ENCODE measurements at places on chromosomes 4 and X.

- DNase-seq: no peak
Observed at GRCh38 chrX:132491191-132491590, 2.4 kb upstream of the MBNL3 start.

- DNase-seq: no peak
Observed at GRCh38 chr4:80173841-80174240, 23.5 kb upstream of the PRDM8 start.

- no peak for DNase-seq
Observed at GRCh38 chr4:188911707-188912106, 772.5 kb downstream of the TRIML1 start.

DNA sequence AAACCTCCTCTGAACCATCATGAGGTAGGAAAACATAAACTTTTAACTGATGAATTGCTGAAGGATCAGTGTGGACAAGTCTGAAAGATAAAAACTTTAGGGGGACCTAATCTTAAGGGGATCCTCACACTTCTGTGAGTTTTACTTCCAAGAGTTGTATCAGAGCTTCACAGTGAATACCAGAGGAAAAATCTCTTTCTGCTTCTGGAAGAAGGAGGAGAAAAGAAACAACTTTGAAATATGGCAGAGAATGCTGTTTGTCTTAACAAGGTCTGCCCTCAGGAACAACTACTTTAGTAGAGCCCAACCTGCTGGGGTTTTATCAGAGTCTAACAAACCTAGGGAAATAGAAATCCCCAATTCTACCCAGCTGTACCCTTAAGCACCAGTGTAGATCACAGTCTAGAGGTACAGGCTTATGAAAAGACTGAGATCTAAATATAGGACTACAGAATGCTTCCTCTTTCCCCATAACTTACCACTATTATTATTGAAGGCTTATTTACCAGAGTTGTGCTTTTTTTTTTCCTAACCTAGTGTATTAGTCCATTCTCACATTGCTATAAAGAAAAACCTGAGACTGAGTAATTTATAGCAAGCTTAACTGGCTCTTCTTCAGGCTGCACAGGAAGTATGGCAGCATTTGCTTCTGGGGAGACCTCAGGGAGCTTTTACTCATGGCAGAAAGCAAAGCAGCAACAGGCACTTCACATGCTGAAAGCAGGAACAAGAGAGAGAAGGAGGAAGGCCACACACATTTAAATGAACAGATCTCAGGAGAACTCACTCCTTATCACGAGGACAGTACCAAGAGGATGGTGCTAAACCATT, 167.9 kb downstream of the CAMK2D start:
- no peak for DNase-seq

DNA sequence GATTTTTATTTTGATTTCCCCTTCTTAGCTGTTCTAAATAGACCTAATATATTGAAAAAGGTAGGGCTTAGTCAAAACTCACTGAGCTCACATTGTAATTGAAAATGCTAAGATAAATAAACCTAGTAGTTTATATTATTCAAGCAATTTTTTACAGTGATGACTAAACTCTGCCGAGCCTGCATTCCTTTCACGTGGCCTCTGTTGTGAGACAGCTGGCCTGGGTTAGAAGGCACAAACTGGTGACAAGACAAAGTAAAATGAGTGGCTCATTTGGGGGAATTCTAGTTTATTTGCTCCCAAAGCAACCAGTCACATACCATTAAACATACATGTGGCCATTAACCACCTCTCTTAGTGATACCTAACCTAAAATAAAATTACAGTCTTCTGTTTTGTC, 169.4 kb upstream of the TEX13C start:
- no peak for DNase-seq

- no peak for DNase-seq
Observed at GRCh38 chr4:1463927-1464540, 57.8 kb upstream of the NKX1-1 start.

- peak; percentile 80 for DNase-seq
Observed at GRCh38 chrX:107731831-107732502, 43.6 kb downstream of the TSC22D3 start.

DNA sequence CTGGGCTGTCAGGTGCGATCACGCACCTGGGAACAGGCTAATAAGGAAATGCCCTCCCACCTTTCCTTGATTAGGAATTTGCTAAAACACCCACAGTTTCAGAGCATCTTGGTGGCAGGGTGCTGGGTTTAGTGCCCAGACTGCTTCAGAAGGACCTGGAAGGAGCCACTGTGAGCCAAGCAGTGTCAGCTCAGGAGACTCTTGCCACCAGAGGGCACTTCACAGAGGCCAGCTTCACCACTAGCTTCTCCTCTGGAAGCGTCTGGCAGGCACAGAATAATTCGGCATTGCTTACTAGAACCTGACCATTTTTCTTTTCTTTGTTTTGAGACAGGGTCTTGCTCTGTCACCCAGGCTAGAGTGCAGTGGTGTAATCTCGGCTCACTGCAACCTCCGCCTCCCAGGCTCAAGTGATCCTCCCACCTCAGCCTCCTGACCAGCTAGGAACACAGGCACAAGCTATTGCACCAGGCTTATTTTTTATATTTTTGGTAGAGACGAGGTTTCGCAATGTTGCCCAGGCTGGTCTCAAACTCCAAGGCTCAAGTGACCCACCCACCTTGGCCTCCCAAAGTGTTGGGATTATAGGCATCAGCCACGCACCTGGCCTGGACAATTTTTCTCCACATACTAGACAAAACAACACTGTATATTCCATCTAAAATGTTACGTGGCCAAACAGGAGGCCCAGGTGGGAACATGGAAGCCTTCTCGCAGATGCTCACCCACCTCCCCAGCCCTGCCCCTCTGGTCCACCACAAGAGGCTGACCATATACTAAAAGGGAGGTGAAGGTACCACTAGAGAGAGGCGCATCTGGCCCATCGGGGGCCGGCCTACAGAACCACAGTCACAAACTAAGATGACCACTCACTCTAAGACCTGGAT, 14.1 kb downstream of the NOP14 start:
- DNase-seq: no peak

- DNase-seq: no peak
Observed at GRCh38 chrX:790041-790506, 159.5 kb downstream of the SHOX start.

DNA sequence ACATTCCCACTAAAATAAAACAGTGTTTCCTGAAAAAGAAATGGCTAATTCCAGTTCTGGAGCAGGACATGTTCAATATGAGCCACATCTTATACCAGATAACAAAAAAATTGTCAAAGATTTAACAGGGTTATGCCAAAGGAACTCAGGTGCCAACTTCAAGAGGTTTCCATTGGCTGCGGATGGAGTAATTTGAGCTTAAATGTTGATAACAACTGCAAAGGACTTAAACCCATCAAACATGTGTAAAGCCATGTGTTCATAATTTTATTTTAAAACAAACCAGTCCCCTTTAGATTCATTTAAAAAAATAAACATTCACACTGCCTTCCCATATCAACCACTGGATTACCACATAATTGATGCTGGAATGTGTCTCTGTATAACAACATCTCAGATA, 156.4 kb upstream of the PCDH18 start:
- DNase-seq: no peak

DNA sequence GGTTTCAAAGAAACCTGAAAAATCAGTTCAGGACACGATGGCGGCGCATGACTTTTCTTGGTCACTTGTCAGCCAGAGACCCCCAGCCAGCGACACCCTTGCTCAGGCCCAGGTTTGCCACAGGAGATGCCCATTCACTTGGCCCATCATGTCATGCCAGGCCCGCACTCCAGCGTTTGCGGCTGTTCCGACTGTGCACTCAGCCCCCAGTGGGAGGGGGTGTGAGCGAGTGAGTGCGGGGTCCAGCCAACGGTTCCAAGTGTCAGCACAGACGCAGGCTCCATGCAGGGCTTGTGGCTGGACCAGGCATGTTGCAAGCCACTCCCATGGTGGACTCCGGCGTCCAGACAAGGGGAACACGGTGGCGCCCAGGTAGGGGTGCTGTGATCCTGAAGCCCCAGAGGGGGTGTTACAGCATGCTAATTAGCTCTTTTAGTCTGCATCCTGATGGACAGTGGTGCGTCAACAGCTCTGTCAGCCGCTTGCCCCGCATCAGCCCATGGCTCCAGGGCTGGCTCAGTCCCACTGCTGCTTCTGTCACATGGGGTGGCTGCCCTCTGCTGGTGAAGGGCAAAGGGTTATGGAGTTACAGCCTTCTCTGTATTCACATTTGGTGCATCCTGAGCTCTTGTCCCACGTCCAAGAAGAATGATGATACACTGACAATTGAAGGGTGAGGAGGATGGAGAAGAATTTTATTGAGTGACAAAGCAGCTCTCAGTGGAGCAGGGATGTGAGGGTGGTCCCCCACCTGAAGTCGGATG, 3.7 kb upstream of the MAEA start:
- no peak for DNase-seq

- no peak for DNase-seq
Observed at GRCh38 chrX:115392871-115393270, 103.4 kb downstream of the LUZP4 start.

GRCh38 chr4:137638934-137639333, 106.6 kb upstream of the PCDH18 start:
- DNase-seq: no peak

GRCh38 chrX:39855748-39856129, 242.0 kb downstream of the BCOR start:
- no peak for DNase-seq

- DNase-seq: no peak
Observed at GRCh38 chrX:10135561-10136399, 21.0 kb upstream of the CLCN4 start.

GRCh38 chrX:80014141-80014940, at the start of gene TBX22:
Gene TBX22 (plus strand): TSS chrX:80014753. CDS start chrX:80022270, 7,517 bp downstream.
- DNase-seq: no peak

GRCh38 chrX:129529685-129530281, 6.5 kb upstream of the SMARCA1 start:
- no peak for DNase-seq

- no peak for DNase-seq
Observed at GRCh38 chr4:119898211-119898610, 168.4 kb downstream of the MAD2L1 start.

- DNase-seq: no peak
Observed at GRCh38 chrX:13681595-13681994, 7.3 kb upstream of the RAB9A start.

GRCh38 chr4:15021946-15022345, 19.7 kb downstream of the CPEB2 start:
- DNase-seq: no peak

GRCh38 chrX:122572461-122572860, 611.6 kb upstream of the GRIA3 start:
- no peak for DNase-seq

GRCh38 chr4:102244878-102245535, 100.3 kb downstream of the SLC39A8 start:
- no peak for DNase-seq
